Keratinocyte (primary cell): ENCODE measurements at places on chromosomes 16 and 17. TPM values are rescaled to one million over a fixed set of nuclear protein-coding genes. Genes with fewer than 3 reads are reported as not detected.

The TM4SF5 gene
- not detected in 3 replicates for polyA plus RNA-seq

The PARD6A gene
- polyA plus RNA-seq = 0.05 to 0.23 TPM (median 0.20 TPM) in 3 replicates

The ZP2 gene
- polyA plus RNA-seq = not detected in 3 replicates

The KRT39 gene
- 0.05 TPM in 1 of 3 replicates, not detected in the others for polyA plus RNA-seq

The MYCBPAP gene
- 5.1 to 9.5 TPM (median 9.0 TPM) in 3 replicates for polyA plus RNA-seq

The SHISA9 gene
- polyA plus RNA-seq = 0.08 to 1.0 TPM (median 0.28 TPM) in 3 replicates

The FOXF1 gene
- polyA plus RNA-seq = not detected in 3 replicates

The GAS2L2 gene
- polyA plus RNA-seq = 0.02 to 0.05 TPM (median 0.05 TPM) in 3 replicates

The AANAT gene
- not detected in 3 replicates for polyA plus RNA-seq

The GSG1L2 gene
- not detected in 3 replicates for polyA plus RNA-seq

The CHRNE gene
- polyA plus RNA-seq = 0.02 to 0.04 TPM in 2 of 3 replicates, not detected in the other

DNA sequence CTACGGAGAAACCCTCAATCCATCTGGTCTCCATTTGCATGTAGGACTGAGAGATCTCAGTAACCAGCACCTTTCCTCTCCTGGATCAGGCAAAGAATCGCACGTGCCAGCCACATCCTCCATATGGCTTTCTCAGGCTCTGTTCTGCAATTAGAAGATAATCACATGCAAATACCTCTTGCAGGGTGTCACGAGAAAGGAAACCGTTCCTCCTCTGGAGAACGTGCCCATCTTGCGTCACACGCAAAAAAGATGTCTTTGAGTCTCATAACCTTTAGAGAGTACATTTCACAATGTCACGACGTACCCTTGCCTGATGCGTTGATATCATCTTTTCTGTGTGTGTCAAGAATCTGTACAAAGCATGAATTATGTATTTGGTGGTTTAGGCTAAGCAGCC is 36.2 kb upstream of the DNAH17 start:
- no peak for DNase-seq

GRCh38 chr16:67428146-67428731 is 2.7 kb upstream of the HSD11B2 start:
- DNase-seq = no peak

DNA sequence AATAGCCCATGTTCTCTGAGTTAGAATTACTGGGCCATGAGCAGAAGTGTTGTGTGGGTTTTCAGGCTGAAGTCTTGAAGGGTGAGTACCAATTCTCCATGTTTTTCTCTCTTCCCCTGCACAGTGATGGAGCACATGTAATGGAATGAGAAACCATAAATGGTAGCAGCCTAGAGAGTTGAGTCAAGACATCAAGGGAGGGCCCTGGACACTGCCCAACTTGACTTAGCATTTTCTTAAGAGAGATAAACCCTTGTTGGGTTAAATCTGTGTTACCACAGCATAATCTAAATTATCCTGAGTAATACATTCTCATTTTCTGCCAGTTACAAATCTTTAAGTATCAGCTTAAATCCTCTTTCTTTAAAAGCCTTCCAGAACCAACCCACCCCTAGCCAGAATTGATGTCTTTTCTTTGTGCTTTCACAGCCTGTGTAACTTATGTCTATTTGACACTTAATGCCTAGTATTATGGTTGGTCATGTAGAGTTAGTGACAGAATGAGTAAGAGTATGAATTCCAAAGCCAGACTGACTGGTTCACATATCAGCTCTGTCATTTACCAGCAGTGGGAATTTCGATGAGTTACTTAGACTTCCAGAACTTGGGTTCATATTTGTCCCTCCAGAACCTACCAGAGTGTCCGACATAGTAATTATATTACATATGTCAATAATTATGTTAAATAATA is 27.0 kb upstream of the RGS9 start:
- DNase-seq = no peak

GRCh38 chr17:57456622-57457021 is 200.3 kb downstream of the MSI2 start:
- no peak for DNase-seq

- DNase-seq = no peak
These were observed 92.5 kb downstream of the ASIC2 start for GRCh38 chr17:33200587-33200986.

- no peak for DNase-seq
These were observed 98.6 kb upstream of the PMFBP1 start for GRCh38 chr16:72270531-72270930.

- DNase-seq = no peak
These were observed 15.4 kb downstream of the KCNJ2 start for GRCh38 chr17:70184770-70185169.

DNA sequence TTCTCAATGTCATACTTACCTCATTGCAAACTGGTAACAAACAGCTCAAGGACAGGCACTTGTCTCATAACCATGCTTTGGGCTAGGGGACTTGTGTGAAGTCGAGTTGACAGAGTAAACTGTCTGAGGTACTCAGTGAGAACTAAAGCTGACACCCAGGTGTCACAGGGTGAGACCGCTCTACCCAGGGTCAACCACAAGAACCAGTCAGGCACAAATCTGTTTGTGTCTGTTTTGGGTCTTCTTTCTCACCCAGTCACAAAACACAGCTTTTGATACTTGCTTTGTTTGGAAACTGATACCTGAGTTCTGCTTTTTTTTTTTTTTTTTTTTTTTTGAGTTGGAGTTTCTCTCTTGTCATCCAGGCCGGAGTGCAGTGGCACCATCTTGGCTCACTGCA is 161.1 kb downstream of the STX8 start:
- DNase-seq = no peak

DNA sequence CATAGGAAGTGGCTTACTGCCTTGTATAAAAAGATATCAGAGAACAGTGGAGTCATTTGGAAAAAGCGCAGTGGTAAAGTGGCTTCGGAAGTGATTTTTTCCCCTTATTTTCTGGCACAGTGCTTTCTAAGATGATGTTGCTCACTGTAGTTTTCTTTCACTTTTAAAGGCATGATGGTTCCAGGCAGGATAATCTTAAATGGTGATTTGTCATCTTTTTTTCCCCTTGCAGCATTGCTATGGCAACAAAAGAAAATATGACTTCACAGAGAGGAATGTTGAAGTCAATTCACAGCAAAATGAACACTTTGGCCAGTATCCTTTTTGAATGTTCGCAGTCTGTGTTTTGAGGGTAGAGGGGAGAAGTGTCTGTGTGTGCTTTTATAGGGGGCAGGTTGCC is 42.5 kb downstream of the GOSR1 start:
- no peak for DNase-seq

- no peak for DNase-seq
These were observed 39.3 kb upstream of the YPEL2 start for GRCh38 chr17:59292174-59292523.

GRCh38 chr17:56918916-56919315 is 5.1 kb upstream of the TRIM25 start:
- DNase-seq = no peak

DNA sequence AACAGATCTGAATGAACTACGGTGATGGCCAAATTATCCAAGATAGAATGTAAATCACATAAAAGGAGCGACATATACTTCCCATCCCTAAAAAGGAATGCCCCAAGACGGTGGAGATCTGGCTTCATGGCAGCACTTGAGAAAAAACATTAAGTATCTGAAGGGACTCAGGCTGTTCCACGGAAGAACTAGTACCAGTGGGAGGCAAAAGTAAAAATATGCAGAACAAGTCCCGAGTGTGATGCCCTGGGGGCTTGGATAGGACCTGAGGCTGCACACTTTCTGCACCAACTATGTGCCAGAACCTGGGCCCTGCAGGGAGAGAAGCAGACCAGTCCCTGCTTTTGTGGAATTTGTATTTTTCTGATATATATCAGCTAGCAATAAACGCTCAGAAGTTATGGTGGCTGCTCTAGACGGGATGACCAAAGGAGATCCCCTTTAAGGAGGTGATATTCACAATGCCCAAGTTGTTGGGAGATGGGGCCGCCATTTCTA is 539 bp upstream of the CKLF start:
- DNase-seq = no peak

DNA sequence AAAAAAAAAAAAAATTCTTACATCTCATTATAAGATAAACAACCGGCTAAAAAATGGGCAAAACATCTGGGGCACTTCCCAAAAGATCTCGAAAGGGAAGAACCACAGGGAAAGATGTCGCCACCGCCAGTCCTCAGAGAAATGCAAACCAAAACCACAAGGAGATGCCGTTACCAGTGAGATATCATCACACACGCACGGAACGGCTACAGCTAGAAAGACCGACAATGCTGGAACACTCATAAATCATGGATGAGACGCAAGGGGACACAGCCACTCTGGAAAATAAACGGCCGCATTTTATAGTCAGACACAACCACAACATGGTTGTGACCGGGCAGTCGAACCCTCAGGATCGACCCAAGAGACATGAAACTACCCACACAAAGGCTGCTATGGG is 24.5 kb downstream of the WDR45B start:
- no peak for DNase-seq

- DNase-seq = no peak
These were observed 9.6 kb upstream of the WIPF2 start for GRCh38 chr17:40209404-40210093.

DNA sequence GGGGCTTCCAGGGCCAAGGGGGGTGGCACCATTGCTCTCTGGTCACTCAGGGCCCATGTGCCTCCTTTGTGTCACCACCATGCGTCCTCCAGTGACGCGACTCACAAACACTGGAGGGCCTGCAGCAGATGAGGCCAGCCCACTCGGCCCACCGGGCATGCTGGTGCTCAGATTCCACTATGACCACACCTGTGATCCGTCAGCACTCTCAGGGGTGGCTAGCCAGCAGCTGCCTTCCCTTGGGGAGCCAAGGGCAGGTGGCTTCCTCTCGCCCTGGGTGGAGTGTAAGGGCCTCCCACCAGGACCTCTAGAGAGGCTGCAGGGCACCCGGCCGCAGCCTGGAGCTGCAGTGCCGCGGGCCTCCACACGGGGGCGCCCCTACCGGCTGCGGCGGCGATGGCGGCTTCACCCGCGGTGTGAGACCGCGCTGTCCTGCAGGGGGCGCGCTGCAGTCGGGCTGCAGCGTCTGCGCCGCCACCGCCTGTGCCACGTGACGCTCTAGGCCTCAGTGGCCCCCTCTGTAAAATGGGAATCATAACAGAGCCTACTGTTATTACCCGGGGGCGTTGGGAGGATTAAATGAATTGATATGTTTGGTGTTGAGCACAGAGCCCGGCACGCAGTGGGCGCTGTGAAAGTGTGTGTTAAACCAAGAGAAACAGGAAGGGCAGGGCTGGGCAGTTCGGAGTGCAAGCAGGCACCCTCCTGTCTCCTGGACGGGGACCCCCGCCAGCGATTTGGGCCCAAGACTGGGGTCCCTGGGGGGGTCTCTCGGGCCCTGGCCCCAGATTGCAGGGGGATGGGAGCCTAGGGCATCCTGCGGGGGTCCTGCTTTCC is 192.4 kb upstream of the GSE1 start:
- no peak for DNase-seq

DNA sequence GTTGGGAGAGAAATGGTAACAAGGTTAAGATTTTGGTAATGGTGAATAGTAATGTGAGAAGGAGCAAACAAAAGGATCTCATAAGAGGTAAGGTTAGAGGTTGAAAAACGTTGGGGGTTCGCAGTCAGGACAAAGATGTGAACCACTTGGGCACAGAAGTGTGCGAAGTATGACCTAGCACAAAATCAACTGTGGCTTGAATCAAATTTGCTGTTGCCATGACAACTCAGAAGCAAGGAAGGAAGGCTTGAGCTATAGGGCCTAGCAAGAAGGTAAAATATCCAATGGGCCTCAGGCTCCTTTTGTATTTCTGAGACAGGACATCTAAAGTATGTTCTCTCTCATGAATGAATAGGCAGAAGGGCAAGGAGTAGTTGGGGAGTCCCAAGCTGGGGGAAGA is 24.5 kb upstream of the TEKT1 start:
- DNase-seq = no peak

GRCh38 chr16:22932032-22932771 is 118.2 kb downstream of the HS3ST2 start:
- DNase-seq = no peak

DNA sequence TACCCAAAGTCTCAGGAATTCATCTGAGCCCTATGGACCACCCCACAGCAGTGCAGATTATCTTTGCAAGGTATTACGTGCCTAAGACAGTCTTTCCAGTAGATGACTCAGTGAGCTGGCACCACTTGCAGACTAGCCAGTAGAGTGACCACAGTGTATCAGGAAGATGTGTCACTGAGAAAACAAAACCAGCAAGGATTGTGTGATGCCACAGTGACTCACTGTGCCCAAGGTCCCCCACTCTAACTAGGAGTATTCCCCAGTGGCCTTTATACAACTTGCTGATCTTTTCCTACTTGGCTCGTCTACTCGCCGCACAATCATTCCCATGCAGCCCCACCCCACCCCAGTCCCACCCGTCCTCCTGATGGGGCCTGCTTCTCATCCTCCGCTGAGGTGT is 26.8 kb upstream of the PRKCA start:
- peak; percentile 74 for DNase-seq

DNA sequence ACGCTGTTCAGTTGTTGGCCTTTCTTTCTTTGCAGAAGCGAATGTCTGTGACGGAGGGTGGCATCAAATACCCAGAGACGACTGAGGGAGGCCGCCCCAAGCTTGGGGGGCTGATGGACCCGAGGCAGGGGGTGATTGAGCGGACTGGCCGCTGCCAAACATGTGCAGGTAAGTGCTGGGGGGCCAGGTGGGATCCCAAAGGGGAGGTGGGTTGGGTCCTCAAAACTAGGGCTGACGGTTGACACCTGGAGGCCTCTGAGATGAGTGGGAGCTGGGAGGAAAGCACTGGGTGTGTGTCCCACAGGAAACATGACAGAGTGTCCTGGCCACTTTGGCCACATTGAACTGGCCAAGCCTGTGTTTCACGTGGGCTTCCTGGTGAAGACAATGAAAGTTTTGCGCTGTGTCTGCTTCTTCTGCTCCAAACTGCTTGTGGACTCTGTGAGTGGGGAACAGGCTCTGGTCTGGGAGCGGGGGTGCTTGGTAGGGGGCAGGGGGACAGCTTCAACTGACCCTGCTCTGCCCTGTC is 11.8 kb downstream of the POLR2A start:
- DNase-seq = no peak

DNA sequence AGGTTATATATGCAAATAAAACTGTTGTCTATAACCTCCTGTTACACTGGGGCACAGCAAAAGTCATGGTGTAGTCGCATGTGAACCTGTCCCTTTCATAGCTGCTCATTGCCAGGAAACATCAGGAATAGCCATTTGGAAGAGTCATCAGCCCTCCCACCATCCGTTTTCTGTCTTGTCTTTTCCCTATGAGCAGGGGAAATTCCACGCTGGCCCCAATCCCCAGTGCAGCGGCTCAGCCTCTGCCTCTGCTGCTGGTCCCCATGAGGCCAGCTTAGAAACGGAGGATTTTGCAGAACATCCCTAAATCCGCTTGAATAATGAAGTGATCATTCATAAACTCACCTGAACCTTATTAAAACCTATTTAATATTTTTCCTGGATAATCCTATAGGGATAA is 10.5 kb downstream of the MAPT start:
- no peak for DNase-seq

- DNase-seq = no peak
These were observed 58.3 kb downstream of the USP32 start for GRCh38 chr17:60333628-60334031.

DNA sequence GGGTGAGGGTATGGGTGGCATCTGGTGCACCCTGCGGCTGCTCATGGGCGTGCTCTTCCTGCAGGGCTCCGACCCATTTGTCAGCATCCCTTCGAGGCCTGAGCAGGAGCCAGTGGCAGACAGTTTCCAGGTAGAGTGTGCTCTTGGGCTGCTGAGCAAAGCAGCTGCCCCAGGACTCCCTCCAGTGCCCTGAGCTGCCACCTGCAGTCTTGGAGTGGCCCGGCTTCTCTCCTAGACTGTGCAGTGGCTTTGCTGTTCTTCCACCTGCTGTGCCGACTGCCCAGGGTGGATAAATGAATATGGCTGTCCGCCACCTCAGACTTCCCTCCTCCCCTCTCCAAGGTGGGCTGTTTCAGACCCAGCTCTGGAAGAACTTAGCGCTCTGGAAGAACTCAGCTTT is 10.8 kb upstream of the JPT2 start:
- no peak for DNase-seq

GRCh38 chr17:76873856-76874255 is 5.7 kb downstream of the MGAT5B start:
- no peak for DNase-seq
